ENCODE measurements at places on chromosomes 7 and 10.

DNA sequence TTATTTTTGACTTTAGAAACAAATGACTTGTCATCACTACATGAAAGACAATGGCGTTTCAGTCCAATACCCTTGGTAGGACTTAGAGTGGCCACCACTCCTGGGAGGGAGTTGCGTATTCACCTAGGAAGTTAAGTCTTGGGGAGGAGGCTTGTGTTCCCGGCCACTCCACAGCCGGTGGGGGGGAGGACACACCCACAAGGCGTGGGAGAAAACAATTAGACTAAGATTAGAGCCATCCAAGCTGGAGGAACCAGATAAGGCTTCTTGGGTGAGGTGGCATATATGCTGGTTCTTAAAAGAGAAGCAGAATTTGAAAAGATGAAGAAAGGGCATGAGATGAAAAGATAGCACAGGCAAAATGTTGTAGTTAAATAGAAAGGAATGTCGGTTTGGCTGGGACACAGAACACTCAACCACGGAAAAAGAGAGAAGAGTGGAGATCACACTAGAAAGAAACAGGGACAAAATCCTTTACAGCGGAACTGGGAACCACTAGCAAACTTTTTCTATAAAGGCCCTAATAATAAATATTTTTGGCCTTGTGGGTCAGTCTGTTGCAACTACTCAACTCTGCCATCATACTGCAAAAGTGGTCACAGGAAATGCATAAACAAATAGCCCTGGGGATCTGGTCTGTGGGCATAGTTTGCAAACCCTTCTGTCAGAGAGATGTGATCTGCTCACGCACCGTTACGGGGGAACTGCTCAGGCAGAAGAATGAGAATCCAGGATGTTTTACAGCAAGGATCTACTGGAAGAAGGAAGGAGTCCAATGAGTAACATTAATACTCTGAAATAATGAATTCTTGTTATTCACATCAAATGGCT is 651.8 kb downstream of the PARD3 start:
- DNase-seq: no peak

DNA sequence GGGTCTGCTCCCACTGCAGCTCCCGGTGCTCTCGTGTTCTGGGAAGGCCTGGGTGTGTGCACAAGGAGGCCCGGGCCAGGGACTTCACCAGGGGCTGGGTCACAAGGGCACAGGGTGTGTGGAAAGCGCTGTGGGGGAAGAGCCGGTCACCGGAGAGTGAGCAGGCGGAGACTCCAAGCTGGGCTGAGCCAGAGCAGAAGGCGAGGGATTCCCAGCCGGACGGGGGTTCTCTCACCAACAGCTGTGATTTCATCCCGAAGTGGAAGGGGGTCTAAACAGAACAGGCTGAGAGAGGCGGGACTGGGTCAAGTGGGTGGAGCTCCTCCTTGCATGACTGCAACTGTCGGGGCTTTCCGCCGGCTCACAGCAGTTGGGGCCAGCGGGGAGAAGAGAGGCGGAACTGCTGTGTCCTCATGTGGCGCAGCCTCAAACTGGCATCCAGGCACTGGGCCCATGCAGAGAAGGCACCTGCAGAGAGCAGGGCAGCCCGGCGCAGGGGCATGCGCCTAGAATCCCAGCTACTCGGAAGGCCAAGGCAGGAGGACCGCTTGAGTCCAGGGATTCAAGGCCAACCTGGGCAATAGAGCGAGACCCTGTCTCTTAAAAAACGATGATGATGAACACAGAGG is 7.6 kb upstream of the ORAI2 start:
- DNase-seq: no peak

DNA sequence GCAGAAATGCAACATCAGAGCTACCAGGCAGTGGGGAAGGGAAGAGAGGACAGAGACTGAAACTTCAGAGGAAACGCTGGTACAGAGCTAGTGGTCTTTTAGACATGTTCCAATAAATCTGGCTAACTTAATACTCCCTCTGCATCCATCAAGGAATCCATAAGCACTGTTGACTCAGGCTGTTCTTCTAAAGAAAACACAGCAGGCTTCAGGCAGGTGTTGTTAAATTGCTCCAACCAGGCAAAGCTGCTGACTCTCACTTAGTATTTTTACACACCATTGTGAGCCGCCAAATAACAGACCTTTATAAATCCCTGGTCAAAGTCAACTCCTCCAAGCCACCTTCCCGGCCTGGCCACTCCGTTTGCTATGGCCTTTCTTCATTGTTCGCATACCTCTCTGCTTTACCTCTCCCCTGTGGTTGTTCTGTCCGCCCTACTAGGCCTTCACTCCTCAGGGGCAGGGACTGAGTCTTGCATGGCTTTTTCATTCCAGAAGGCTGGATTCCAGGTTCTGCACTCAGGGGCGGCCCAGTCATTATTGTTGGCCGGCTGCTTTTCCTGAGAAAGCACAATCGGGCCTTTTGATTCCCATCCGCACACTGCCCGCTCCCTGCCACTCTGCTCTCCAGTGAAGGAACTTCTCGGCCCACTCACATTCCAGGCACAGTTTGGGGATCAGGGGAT is 18.4 kb downstream of the CREB3L2 start:
- no peak for DNase-seq

DNA sequence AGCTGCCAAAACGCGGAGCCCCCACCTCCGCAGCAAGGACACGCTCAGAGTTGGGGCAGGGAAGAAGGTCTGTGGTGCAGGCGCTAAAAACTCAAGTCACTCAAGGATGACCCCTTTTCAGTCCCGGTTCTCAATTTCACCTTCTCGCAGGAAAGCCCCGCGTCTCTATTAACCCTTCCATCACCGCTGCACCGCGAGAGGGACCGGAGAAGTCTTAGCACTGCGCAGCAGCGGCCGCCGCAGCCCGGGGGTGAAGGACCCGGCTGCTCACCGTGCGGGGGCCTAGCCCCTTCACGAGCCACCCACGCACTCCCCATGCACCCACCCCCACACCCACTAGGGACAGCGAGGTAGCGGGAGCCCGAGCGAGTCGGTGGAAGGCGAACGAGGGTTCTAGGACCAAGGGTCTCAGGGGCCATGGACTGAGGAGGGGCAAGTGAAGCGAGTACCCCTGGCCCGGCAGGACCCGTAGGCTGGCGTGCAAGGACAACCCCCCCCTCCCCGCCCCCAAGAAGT is 162.9 kb downstream of the SH3PXD2A start:
- no peak for DNase-seq

DNA sequence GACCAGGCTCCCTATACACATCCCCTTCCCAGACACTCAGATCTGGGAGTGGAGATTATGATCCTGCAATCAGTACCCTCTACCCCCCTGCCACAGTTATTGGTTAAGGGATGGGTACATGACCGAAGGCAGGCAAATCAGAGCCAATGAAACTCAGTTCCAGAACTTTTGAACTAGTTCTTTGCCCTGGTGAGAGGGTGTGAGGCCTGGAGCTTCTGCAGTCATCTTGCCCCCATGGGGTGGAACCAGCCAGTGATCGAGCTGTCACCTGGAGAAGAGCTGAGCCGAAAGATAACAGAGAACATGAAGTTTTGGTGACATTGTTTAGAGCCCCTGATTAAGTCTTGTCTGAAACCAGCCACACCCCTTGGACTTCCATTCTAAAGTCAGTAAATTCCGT is 88.2 kb upstream of the DUSP5 start:
- DNase-seq: no peak

DNA sequence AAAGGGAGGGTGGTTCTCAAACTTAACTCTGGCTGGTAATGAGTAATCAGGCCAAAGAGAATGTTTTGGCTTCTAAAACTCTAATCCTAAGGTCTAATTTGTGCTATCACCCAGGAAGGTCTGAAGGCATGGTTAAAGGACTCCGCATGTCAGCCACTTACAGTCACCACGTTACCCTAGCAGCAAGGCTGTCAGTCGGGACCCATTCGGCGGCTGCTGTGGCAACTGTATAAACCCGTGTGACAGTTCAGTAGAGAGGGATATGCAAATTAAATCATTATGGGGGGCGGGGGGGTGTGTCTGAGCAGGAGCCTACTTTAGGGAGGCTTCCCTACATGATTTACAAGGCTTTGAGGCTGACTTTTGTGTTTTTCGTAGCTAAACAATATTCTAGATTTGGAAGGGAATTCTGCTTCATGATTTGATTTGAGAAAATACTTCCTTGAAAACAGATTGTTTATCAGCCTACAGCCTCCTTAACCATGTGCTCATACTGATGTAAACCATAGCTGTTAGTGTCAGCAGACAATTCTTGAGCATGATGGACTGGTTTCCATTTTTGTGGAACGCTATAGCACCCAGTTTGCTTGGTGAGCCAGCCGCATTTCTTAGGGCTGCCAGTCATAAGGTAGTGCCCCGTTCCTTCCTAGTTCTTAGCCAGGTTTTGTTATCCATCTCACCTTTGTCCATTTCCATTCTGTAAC is 284.4 kb downstream of the USP6NL start:
- no peak for DNase-seq

GRCh38 chr10:101716891-101717659 is 22.1 kb upstream of the FBXW4 start:
- no peak for DNase-seq

- DNase-seq: no peak
These were observed 218.6 kb downstream of the DGKI start for GRCh38 chr7:137628216-137628615.

GRCh38 chr10:3487228-3487627 is 297.8 kb downstream of the KLF6 start:
- DNase-seq: no peak

DNA sequence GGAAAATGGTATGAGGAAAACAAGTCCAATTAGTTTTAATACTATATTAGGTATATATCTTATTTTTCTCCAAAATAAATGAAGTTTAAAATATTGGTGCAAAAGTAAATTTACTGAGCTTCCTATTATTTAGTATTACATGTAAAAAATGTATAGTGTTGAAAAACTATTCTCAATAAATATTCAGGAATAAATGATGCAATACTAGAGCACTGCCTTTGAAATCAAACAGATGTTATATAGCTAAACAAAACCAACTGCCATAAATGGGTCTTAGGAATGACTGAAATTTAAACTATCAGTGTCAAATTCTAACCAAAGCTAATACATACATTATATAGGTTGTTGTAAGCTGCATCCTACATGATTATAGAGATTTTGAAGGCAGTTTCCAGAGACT is 1434.0 kb upstream of the LRRTM3 start:
- no peak for DNase-seq

GRCh38 chr7:131234719-131235488 is 92.8 kb upstream of the MKLN1 start:
- no peak for DNase-seq

DNA sequence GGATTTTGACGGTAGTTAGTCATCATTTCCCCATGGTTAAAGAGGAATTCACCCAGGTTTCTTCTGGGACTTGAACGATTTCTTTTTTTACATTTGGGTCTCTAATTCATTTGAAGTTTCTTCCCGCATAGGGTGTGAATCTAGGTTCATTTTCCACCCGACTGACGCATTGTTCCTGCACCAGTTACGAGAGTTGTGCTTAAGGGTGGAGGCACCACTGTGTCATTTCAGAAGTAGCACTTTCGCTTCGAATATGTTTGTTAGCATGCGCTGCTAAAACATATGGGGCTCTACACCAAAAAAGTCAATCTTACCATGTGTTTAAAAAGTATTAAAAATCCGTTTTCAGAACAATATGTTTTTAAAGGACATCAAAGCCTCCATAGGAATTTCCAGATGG is 140.3 kb downstream of the VIPR2 start:
- no peak for DNase-seq
